NCI-H1436 treated with DMSO at 0.1 percent for 48 hours (cell line): ENCODE measurements at places on chromosomes 11 and 22.

DNA sequence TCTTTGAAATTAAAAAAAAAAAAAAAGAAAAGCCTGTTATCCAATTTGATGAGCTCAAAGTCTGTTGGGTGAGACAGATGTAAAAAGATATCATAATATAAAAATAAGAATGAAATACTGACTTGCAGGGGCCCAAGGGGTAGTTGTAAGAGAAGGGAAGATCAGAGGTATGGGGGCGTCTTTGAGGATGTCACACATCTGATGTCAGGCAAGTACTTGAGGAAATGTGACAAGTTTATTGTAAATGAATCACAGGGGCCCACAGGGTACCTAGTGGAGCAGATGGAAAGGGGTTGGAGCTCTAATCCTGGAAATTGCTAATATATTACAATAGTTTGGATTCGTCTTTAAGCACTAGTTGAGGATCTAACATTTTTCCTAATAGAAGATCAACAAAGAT lies 131.6 kb downstream of the MAML2 start:
- DNase-seq = no peak

DNA sequence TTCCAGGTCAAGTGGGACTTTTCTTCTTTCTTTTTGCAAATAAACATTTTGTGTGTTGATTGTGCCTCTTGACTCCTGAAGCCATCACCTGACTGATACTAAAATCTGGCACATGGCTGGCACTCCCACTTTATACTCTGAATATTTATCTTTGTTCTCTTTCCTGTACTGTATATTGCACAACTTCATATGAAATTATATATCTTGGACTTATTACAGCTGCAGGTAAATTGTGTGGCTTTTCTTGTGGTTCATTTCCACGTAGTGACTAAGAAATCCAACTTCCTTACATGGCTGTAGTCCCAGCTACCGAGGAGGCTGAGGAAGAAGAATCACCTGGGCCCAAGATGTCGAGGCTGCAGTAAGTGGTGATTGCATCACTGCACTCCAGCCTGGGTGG lies 23.7 kb upstream of the OR5B12 start:
- no peak for DNase-seq

DNA sequence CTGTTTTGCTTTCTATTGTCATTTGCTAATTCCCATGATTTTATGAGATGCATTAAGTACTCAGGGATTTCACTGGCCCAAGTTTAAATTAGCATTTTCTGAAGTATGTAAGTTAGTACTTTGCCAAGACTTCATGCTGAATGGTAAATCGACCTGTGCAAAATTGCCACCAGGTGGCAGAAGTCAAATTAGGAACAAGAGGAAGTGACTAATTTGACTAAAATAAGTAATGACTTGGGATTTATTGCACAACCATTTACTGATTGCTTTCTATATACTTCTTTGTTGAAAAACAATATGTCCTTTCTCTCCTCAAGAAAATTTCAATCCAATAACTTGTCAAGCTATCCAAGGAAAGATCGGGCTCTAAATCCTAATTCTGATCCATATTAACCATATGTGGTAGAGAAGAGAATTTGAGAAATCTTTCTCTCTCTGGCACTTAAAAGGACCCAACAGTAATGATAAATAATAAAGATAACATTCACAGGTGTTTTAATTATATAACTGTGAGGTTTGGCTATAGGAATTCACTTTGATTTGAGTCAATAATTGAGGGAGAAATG lies 253.7 kb upstream of the CHORDC1 start:
- DNase-seq = no peak

DNA sequence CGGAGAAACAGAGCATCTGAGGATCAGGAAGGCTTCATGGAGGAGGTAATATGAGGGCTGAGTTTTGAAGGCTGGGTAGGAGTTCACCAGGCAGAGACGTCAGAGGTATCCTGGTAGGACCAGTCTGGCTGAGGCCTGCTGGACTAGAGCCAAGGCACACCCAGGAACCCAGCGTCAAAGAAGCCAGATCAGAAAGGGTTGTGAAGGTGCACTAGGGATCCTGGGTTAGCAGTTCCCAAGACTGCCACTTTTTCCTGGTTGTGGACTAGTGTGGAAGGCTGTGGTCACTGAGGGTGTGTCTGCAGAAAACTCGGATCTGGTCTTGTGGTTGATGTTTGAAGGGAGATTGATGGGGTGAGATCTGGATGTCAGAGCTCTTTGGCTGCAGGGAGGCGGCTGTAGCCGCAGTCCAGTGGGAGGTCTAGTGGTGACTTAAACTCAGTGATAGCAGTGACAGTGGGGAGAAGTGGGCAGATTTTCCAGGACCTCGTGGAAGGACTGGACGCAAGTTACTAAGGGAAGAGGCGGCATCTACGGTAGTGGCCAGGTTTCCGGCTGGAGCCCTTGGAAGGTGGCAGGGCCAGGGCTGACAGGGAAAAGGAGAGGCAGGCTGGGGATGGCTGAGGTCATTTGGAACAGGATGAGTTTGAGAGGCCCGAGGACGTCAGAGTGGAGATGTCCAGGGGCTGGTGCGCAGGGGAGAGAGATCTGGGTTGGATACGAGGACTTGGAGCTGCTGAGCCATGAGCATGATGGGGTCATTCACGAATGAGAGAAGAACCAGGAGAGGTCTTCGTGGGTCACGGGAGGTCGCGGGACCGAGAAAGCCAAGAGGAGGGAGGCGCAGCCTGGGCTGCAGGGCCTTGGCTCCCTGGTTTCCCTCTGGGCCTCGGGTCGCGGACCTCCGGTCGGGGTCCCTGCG lies 10.9 kb downstream of the RELA start:
- no peak for DNase-seq

DNA sequence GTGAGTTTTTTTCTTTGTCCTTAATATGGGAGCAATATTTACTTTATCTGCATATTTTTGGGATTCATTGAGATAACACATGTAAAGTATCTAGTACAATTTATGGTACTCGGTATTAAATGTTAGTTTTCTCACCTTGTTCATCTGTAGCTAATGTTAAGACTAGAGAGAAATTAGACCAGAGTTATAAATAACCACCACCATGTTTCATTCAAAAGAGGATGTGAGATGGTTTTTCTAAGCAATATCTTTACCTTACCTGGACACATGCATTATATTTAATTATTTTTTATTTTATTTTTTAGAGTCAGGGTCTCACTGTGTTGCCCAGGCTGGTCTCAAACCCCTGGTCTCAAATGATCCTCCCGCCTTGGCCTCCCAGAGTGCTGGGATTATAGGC lies 18.4 kb downstream of the ARHGAP42 start:
- no peak for DNase-seq

- no peak for DNase-seq
Observed at GRCh38 chr11:3096909-3097530, 39.8 kb upstream of the CARS1 start.

- no peak for DNase-seq
Observed at GRCh38 chr22:48556222-48556621, 1271.5 kb downstream of the BRD1 start.

GRCh38 chr11:86418917-86419316 lies 44.2 kb downstream of the CCDC81 start:
- DNase-seq = no peak

GRCh38 chr11:71112454-71112853 lies 139.9 kb downstream of the SHANK2 start:
- DNase-seq = no peak

- no peak for DNase-seq
Observed at GRCh38 chr11:73040046-73040445, 102.1 kb downstream of the FCHSD2 start.

GRCh38 chr11:33774736-33775466 lies 581 bp upstream of the FBXO3 start:
- DNase-seq = no peak

- DNase-seq = no peak
Observed at GRCh38 chr11:96267496-96268032, 75.4 kb downstream of the MAML2 start.

- DNase-seq = no peak
Observed at GRCh38 chr11:86900162-86900561, 55.0 kb downstream of the FZD4 start.

GRCh38 chr11:115267871-115268270 lies 236.3 kb downstream of the CADM1 start:
- no peak for DNase-seq

DNA sequence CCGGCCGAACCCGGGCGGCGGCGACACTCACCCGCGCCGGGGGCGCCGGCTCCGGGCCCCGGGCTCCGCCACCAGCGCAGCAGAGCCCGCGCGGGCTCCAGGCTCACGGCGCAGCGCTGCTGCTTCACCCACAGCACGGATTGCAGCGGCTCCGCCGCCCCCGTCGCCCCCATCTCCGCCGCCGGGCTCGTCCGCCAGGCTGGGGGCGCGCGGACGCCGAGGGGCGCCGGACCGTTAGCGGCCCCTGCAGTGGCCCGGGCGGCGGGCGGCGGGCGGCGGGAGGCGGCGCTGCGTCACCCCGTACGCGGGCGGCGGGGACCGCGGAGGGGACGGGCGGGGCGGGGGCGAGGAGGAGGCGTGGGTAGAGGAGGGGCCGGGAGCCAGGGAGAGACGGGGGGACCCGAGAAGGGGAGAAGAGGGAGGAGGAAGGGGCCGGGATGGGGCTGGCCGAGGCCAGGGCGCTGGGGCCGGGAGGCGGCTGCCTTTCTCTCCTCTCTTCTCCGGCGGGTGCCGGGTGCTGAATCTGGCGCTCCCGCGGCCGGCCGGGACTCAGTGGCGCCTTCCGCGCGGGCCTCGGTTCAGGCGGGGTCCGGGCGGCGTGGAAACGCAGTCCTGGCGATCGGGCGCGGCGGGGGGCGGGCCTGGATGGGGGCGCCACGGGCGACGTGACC lies at the start of gene CERK:
CERK (minus strand) TSS at position 277 of the 671 bp plus-strand sequence; CDS start at position 173, 104 bp downstream.
- no peak for DNase-seq

DNA sequence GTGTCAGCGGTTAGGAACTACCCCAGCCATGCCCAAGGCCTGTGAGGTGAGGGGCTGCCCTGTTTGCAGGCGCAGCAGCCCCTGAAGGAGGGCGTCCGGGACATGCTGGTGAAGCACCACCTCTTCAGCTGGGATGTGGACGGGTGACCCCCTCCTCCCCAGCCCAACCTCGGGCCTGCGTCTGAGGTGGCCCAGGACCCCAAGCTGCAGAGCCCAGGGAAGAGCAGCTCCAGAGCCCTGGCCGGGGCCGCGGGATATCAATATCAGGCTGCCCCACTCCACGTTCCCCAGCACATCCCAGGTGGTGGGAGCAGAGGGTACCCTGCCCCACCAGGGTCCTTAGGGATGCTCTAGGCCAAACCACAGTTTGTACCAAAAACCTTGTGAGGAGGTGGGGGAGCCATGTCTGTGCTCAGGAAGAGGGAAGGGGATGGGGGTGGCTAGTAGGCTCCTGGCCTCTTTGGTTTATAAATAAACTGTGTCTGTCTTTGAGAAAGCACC lies 39.3 kb downstream of the SGSM3 start:
- DNase-seq = no peak

- DNase-seq = no peak
Observed at GRCh38 chr11:19607656-19608360, 104.8 kb upstream of the NAV2 start.

DNA sequence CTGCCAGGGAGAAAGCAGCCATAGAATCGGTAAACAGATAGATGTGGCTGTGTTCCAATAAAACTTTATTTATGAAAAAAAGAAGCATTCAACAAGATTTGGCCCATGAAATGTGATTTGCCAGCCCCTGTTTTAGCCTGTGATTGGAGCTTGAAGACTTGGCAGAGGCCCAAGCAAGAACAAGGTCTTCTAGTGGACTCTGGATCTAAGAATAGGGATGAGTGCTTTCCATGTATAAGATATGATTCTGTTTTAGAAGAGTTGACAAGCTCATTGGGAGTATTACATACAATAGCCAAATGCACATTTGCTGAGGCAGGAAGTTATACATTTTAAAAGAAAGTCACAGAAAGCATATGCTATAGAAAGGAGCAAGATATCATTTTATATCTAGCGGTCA lies 175.6 kb upstream of the LUZP2 start:
- no peak for DNase-seq

- no peak for DNase-seq
Observed at GRCh38 chr22:31637891-31638618, 24.0 kb downstream of the PISD start.

- no peak for DNase-seq
Observed at GRCh38 chr22:42208362-42208761, 62.1 kb downstream of the TCF20 start.

DNA sequence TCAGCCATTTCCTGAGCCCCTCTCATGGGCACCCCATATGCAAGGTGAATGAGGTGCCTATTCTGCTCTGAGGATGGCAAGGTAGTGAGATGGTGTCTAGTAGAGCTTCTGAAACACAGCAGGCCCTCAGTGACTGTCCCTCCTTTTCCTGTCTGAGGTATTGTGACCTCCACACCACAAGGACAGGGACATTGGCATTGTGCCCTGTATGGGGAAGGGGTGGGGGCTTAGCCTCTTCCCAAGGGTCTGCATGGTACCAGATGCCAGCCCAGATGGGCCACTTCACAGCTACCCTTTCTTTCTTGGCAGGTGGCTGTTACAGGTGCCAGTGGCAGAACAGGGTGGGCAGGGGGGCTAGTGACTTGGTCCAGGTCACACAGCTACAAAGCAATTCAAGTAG lies 78.8 kb downstream of the CABIN1 start:
- no peak for DNase-seq

DNA sequence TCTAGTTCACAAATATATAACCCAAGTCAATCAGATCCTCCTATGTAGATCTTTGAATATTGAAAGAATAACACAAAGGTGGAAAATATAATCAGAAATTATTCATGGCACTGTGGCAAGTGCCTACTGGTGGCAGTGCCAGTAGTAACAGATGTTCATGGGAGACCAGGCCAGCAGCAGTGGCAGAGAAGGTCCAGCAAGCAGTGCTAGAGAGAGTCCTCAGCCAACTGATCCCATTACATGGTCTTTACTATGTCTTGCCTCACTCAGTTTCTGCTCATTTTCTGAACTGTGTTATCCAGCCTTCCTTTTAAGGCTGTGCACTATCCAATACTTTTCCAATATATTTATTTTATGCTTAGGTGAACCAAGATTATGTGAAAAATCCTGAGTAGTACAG lies 124.9 kb downstream of the MRTFA start:
- no peak for DNase-seq

DNA sequence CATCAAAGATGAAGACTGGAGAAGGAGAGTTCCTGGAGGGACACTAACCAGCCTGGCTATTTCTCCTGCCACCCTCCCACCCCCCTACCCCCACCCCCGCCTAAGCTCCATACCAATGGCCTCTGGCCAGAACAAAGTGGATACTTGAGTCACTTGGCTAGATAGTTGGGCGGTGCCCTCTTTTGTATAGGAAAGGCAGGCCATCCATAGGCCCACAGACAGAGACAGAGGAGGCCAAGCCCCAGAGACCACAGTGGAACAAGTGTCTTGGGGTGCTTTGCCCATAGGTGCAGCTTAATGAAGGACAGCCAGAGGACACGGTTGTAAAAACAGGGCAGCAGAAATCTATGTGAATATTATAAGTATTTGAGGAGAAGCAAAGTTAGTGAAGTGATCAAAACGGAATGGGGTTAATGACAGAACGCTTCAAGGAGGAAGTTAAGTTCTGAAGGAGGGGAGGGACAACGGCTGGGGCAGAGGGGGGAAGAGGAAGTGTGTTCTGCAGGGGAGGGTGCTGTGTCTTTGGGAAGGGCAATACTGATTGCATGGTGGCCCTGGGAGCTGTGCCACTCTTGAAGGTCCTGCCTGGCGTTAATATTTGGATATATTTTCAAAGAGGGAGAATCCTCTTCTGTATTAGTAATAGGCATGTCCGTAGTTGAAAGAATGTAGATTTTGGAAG lies 32.7 kb downstream of the FLI1 start:
- no peak for DNase-seq
